ENCODE measurements at places on chromosomes 6 and 20.

- DNase-seq, result no peak
Measured at GRCh38 chr6:160069459-160069858, 52.2 kb upstream of the SLC22A1 start.

GRCh38 chr20:11221046-11221445, 547.2 kb upstream of the JAG1 start:
- no peak for DNase-seq

GRCh38 chr6:135798751-135799515, 52.6 kb upstream of the PDE7B start:
- DNase-seq, result no peak

DNA sequence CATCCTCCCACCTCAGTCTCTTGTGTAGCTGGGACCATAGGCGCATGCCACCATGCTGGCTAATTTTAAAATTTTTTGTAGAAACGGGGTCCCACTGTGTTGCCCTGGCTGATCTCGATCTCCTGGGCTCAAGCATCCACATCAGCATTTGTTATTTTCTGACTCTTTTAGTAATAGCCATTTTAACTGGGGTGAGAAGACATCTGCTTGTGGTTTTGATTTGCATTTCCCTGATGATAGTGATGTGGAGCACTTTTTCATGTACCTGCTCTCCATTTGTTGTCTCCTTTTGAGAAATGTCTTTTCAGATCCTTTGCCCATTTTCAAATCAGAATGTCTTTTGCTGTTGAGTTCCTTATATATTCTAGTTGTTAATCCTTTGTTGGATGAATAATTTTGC, 22.2 kb upstream of the TULP4 start:
- DNase-seq, result no peak

GRCh38 chr20:8663424-8663823, 405.5 kb upstream of the PLCB4 start:
- no peak for DNase-seq

- DNase-seq, result no peak
Measured at GRCh38 chr6:33575211-33575610, 4.9 kb downstream of the BAK1 start.
